ENCODE measurements at places on chromosomes 3 and 15.

DNA sequence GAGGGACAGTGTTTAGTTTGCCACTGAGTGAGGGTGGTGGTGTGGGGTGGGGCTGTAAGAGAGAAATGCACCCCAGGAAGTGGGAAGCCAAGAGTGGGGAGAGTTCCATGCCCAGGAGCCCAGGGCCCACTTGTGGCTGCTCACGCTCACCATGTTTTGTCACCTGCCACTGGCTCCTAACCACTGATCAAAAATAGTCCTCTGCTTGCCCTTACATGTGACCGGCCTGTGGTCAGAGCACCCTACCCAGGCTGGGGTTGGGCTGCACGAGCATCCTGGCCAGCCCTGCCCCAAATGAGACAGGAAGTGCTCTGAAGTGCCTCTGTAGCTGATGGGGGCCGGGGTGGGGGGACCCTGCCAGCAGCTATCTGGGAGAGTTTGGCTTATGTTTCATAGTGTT, 216.3 kb downstream of the RPLP1 start:
- no peak for DNase-seq

DNA sequence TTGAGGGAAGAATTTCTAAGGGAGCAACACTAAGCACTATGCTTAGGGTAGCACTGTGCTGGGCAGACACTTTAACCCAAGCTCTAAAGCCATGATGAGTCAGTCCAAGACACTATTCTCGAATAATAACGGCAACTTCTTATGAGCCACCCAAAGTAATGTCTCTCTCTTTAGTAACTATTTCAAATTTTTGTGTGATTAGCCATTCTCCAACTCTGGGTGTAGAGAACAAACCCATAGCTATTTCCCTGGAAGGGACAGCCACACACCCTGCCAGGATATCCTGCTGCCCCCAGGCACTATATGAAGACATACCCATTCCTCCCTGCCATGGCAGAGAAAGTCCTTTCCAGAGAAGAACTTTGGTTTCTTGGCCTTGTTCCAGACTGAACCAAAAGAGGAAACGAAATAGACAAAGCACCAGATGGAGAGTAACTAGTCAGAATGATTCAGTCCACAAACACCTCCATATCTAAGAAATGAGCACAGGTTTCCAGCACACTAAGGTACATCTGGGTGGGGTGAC, 384.9 kb upstream of the THBS1 start:
- no peak for DNase-seq

- DNase-seq = no peak
Observed at GRCh38 chr3:59106085-59106648, 56.3 kb upstream of the CFAP20DC start.

- DNase-seq = no peak
Observed at GRCh38 chr15:67832031-67832551, 6.8 kb downstream of the SKOR1 start.

GRCh38 chr3:37115446-37115845, 58.9 kb downstream of the LRRFIP2 start:
- DNase-seq = no peak

- DNase-seq = no peak
Observed at GRCh38 chr3:143851331-143852017, 3.2 kb upstream of the SLC9A9 start.

Measured in C1 segment of cervical spinal cord (tissue), 14 donors.